CD4-positive, alpha-beta memory T cell (primary cell): ENCODE measurements at places on chromosomes 1 and 21.

DNA sequence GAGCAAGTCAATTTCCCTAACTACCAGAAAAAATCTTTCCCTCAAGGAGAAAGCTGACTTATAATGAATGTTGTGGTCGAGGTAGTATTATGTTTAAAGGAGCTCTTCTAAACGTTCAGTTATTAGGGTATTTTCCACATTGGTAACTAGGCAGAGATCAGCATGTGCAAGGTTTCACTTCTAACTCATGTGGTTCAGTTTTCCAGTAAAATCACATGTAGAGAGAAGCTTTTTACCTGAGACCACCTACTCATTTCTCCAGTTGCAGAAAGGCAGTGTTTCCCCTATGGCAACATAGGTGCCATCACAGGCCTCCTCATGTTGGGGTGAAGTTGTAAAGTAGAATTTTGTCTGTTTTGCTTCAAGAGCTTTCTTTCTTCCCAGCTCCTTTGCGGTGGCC, 23.7 kb downstream of the IL23R start:
- DNase-seq = no peak

- no peak for DNase-seq
Measured at GRCh38 chr1:96865731-96866685, 144.4 kb downstream of the PTBP2 start.

DNA sequence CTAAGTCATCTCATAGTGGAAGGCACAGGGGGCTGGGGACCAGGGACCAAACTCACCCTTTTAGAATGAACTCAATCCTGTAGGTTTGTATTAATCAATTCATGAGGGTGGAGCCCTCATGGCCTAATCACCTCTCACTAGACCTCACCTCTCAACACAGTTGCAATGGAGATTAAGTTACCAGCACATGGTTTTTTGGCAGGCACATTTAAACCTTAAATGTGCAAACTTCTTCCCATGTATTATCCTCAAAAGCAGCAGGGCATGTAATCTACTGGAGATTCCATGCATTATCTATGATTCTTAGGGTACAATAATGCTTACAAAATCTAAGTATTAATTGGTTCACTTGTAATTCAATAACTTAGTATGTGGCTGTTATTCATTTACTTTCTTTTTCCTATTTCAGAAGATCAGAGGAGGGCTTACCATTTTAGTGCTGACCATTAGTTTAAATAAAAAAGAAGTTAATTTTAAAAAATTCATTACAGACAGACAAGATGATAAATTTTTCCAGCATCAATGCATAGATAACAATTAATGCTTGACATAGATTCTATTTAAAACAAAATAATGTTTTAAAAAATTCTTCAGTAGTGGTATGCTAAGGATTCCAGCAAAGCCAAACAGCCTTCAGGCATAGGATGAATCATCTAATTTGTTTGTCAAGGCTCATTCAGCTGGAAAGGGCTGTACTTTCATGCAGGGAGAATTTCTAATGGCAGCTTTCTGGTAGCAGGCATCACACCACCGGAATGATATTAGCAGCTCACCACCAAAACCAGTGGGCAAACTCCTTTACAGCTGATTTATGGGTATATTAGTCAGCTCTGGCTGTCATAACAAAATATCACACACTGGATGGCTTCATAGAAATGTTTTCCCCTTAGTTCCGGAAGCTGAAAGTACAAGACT, 124.6 kb upstream of the ZNF648 start:
- DNase-seq = no peak

GRCh38 chr1:106798991-106799390, 257.5 kb upstream of the PRMT6 start:
- DNase-seq = no peak

- no peak for DNase-seq
Measured at GRCh38 chr1:169899519-169900217, 6.0 kb upstream of the SCYL3 start.

GRCh38 chr1:168135921-168136708, 615 bp downstream of the GPR161 start:
- DNase-seq = peak; percentile 13

DNA sequence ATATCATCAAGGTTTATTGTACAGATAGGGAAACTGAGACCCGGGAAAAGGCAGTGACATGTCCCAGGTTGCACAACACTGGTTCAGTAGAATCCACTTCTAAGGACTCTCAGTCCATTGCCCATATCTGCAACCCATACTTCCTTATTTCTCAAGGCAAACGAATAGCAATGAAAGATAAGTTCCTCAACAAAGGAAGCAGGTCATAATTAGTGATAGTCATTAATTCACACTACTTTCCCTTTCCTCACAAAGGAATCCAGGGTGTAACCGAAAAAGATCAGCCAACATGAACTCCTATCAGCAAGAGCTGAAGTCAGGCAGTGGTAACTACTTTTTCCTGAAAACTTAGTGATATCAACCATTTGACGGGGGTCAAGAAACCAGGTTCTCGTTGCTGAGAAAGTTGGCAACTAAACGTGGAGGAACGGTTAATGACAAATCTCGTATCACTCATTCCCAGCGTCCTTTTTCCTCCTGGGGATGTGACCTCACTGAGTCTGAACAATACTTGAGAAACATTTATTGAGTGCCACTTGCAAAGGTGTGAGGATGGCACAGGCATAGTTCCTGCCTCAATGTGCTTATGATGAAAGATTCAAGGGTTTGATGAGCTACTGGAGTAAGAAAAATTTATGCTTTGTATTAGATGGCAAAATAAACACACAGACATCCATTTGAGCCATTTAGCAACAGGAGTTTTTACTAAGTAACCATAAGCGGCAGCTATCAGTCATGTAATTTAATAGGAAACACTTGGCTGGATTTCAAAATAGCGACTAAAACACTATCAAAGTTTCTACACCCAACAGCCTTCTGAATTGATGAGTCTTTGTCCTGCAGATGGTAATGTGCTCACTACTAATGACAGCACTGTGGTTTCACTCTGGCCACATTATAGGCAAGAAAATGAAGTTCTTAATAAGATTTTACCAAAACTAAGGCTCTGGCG, 82.3 kb downstream of the PLPP3 start:
- DNase-seq = no peak

DNA sequence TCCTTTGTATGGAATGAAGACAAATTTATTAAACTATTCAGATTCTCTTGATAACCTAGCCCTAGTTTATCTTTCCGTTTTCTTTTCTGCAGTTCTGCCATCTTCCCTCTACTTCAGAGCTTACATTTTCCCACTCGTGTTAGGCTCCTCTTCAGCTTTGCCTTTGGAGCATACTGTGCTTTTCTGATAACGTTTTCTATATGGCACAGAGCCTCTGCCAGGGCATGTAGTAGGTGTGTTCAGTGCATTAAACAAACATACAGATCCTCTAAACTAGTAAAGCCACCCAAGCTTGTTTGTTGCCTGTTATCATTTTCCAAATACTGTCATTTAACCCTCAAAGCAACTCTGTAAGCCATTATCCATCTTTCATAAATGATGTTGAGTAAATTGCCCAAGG, 25.1 kb downstream of the DYRK1A start:
- no peak for DNase-seq

GRCh38 chr1:39960431-39960958, 5.5 kb downstream of the MFSD2A start:
- no peak for DNase-seq

GRCh38 chr1:204206121-204206520, 7.7 kb downstream of the GOLT1A start:
- no peak for DNase-seq

DNA sequence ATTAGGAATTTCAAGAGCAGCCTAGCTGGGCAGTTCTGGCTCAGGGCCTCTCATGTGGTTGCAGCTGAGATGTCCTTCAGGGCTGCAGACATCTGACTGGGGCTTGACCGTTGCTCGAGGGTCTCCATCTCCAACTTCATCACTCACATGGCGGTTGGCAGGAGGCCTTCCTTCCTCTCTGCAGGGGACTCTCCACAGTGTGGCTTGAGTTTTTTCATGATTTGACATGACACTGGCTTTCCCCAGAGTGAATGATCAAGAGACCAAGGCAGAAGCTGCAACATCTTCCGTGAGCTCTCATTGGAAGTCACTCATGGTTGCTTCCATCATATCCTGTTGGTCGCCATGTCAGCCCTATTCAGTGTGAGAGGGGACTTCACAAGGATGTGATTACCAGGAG, 74.6 kb downstream of the RUNX3 start:
- no peak for DNase-seq

- DNase-seq = no peak
Measured at GRCh38 chr1:183293241-183293640, 107.2 kb downstream of the LAMC2 start.

GRCh38 chr1:243229526-243229925, 25.6 kb downstream of the CEP170 start:
- no peak for DNase-seq

DNA sequence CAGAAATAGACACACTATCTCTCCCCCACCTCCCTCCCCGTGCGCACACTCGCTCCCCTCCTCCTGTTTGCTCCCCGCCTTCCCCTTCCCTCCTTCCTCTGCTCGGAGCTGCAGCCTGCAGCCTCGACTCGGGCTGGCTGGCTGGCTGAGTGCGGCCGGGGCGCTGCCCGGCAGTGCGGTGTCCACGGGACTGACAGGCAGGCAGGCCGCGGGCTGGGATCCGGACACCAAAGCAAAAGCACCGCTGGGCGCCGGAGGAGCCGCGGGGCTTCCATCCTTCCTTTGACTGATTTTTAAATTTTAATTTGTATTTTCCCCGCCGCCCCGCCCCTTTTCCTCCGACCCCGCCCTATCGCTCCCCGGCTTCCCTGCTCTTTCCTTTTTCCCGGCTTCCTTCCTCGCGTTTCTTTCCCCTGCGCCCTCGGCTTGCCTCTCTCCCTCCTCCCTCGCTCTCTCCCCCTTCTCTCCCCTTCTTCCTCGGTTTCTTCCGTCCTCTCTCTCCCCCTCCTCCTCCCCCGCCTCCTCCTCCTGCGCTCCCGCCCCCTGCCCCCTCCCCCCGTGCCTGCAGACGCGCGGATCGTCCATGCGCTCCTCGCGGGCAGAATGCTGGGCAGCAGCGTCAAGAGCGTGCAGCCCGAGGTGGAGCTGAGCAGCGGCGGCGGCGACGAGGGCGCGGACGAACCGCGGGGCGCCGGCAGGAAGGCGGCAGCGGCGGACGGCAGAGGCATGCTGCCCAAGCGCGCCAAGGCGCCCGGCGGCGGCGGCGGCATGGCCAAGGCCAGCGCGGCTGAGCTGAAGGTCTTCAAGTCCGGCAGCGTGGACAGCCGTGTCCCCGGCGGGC, 109.4 kb downstream of the NAV1 start:
- no peak for DNase-seq

- DNase-seq = peak; percentile 37
Measured at GRCh38 chr1:156160743-156161171, 7.4 kb downstream of the SEMA4A start.

DNA sequence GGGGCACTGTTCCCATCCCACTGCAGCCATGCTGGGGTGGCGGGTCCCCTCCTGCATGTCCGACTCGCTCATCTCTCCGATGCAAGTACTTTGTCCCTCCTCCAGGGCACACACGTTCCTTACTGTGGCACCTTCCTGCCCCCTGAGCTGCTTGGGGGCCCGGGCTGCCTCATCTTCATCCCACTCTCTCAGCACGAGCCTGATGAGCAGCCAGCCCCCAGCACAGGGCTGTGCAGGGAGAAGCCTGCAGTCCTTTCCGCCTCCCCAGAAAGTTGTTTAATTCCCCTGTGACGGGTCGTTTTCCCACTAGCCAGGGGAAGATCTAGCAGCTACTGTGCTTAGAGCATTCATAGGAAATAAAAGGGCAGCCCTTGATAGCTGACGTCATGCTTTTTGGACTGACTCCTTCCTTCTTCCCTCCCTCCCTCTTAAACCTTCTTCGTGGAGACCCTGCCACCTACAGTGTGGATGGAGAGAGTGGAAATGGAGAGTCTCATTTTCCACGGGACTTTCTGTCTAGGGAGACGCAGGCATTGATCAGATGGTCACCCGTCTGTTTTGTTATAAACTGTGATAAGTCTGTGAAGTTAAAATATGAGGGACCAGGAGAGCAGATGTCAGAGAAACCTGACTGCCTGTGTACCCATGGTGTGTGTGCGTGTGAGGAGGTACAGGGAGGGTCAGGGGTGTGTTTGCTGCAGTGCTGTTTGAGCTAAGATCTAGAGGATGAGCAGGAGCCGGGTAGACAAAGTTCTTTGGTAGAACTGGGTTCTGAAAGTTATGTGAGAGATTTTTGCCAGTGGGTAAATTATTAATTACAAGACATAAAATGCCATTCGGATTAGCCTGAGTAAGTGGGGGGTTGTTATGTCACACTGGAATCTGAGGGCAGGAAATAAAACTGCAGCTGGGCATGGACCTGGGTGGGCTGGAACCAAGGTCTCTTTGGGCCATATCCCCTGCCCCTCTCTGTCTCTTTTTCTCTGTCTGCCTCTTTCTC, 34.3 kb downstream of the GPR137B start:
- no peak for DNase-seq

DNA sequence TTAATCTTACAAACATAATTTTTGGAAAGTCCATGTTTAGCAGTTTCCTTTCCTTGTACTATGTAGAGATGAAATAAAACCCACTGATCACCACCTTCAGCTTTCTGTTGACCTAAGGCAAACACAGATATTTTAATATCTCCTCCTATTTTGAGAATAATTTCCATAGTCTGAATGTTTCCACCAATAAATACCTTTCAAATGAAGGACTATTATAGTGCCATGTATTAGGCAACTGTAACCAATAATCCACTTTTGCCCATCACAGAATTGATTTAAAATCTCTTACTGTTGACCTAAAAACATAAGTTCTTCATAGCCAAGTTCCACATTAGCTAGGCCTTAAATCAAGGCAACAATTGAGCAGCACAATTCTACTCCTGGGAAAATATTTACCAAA, 1.8 kb downstream of the CDC42BPA start:
- DNase-seq = no peak

DNA sequence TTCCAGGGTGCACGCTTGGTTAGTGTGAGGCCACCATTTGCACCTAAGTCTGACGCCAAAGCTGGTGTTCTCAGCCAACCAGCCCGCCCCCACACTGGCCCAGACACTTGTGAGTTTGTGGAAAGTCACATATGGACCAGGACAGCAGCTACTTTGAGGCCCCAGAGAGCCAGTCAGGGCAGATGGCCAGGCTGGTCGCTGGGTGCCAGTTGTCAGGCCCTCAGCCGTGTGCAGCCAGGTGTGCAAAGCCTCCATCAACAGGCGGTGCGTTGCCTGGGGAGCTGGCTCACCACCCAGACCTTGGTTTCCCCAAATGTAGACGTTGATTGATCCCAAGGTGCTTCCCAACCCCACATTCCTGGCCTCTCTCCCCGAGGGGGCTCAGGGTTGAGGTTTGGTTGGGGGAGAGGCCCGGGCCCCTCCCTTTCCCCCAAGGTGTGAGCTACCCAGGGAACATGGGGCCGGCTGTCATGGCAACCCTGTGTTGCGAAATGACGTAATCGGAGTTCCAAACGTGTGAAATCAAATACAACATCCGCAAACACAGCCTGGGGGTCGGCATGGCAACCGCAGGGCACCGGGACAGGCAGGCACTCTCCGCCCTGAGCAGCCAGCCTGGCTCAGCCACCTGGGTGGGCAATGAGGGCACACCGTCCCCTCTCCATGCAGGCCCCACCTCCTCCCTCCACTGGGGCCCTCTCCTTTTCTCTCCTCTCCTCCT, 42.2 kb upstream of the WNT4 start:
- DNase-seq = no peak

DNA sequence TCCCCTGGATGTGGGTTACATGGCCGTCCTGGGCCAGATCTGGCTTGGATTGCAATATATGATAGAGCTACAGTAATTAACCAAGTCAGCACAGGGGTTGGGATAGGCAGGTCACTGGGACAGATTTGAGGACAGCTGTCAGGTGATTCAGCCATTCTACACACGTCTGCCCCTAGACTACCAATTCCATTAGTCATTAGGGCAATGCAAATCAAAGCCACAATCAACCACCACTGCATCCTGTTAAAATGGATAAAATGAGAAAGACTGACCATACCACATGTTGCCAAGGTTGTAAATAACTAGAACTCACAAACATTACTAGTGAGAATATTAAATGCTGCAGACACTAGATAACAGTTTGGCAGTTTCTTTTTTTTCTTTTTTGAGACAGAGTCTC, 16.0 kb downstream of the C21orf58 start:
- DNase-seq = no peak
